ENCODE measurements at places on chromosomes 2 and 18.
A peak's percentile ranks its signal among the peaks of the same experiment; 100 is the strongest.

- no peak for DNase-seq
Measured at GRCh38 chr2:9280224-9280623, 73.6 kb downstream of the ASAP2 start.

DNA sequence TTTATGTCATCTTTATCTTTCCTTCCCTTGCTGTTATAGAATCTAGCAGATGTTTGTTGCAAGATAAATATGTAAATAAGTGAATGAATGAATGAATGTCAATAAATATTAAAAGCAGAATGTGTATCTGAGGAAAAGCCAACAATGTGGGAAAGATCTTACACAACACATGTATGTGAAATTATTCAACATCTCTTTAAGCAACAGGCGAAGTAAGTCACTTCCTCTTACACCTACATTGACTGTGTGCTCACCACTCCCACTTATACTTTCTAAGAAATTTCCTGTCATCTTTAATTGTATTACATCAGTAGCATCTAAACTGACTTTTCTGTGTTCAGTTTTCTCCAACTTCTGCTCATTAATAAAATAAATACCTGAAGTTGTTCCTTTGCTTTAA, 43.0 kb downstream of the RAD51AP2 start:
- DNase-seq: no peak

- DNase-seq: no peak
Measured at GRCh38 chr2:114222344-114222743, 220.1 kb upstream of the DPP10 start.

DNA sequence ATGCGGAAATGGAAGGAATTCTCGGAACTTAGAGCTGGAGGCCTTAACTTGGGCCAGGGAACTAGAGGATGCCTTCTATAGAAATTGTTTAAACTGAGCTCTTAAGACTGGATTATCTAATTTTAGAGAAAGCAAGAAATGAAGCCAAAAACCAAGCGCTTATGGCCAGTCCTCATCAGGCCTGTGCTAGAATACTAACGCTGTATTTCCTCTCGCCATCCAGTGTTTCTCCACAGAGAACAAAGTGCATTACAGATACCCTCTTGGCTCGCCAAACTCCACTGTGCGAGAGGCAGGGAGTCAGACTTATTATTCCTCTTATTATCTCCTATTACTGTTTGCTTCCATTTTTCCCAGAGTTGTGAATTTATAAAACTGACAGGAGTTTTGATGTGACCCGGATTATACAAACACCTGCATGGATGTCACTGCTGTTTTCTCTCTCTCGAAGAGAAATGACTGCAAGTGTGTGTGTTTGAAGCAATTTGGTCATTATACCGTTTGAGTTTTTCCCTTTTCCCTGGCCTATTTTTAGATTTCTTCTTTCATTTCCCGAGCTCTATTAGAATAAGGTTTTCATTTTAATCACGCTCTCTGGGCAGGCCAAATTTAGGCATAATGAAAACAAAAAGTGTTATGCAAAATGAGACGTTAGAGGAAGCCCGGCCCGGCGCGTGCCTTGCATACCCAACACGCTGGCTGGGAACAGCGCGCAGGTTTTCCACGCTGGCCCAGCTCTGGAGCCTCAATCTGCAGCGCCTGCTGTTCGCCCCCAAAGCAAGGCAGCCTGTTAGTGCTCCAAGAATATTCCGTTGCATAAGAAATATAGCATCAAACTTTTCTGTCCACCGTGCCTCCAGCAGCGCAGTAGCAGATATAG, 103.3 kb downstream of the ALK start:
- no peak for DNase-seq

GRCh38 chr18:8767340-8767739, 62.0 kb downstream of the MTCL1 start:
- no peak for DNase-seq

- DNase-seq: peak; percentile 45
Measured at GRCh38 chr18:73979742-73980141, 167.9 kb downstream of the FBXO15 start.

- no peak for DNase-seq
Measured at GRCh38 chr18:30920757-30921156, 121.8 kb downstream of the DSC3 start.

GRCh38 chr2:207812058-207812725, 42.5 kb upstream of the FZD5 start:
- DNase-seq: no peak

DNA sequence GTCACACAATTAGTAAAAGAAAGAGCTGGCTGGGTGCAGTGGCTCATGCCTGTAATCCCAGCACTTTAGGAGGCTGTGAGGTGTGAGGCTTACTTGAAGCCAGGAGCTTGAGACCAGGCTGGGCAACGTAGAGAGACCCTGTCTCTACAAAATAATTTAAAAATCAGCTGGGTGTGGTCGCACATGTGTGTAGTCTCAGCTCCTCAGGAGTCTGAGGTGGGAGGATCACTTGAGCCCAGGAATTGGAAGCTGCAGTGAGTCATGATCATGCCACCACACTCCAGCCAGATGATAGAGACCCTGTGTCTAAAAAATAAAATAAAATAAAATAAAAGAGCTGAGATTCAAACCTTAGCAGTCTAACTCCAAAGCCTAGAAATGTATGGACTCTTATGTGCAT, 39.0 kb upstream of the NEDD4L start:
- DNase-seq: no peak

GRCh38 chr2:127115471-127116199, 8.7 kb upstream of the BIN1 start:
- DNase-seq: no peak

DNA sequence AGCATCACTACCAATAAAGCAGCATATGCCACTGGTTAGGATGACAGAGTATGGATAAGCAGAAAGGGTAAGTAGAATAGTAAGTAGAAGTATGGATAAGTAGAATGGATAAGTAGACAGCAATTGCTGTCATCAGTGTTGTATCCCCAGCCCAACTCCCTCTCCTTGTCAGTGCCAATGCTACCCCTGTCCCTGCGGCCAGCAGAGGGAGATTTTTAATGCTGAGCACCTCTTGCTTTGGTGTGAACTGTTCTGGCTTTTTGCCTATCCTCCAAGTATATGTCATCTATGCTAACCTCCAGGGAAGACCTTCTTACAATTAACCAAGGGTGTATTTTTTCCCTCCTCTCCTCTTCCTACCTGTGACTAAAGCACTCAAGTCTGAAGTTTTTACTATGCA, 136.7 kb upstream of the SPHKAP start:
- DNase-seq: no peak
